ENCODE measurements at places on chromosomes 16 and 17.

- no peak for DNase-seq
Measured at GRCh38 chr16:13223666-13224065, 322.3 kb downstream of the SHISA9 start.

DNA sequence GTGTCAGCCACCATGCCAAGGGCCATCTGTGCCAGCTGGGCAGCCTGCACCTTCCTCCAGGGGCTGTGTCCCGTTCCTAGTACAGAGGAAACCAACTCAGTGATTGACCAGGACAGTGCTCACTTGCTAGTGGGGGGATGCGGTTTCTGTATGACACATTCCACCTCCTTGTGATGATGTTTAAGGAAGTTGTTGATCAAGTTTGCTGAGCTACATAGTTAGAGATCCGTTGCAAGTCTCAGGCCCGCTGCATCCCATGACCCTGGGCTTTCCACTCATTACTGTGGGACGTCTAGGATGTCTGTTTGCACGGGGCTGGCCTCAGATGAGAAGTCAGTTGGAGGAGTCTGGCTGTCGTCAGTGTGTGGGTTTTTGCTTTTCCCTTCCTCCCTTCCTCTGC, 33.6 kb downstream of the RNF213 start:
- no peak for DNase-seq

- no peak for DNase-seq
Measured at GRCh38 chr16:8168016-8168415, 422.3 kb downstream of the TMEM114 start.

DNA sequence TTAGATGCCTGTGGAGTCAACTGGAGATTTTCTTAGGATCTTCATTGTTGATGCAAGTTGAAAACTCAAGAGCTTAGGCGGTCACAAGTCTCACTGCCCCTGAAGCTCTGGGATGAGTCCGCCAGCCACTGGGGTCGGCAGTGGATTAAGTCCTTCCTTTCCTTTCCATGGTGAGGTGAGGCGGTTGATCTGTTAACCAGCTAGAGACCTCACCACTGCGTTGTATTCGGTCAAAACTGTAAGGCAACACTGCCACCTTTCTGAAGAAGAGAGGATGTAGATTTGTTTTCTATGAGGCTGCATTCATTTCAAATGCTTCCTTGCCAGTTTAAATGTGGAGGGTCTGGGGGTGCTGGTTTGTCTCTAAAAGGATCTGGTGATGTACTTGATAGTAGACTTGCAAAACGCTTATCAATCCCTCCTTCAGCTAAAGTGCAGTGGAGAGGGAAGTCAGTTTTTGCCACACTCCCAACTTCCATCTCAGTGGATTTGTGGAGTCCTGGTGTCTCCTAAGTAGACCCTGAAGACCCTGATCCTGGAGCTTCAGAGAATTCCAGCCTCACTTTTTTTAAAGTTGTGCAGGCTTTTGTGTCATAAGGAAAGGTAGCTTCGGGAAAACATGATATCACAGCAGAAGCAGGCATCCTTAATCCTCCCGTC, 1.7 kb downstream of the MYOCD start:
- DNase-seq, result no peak

- no peak for DNase-seq
Measured at GRCh38 chr16:73804456-73804855, 492.2 kb upstream of the PSMD7 start.

GRCh38 chr16:26733710-26734109, 333.0 kb upstream of the C16orf82 start:
- no peak for DNase-seq
